ENCODE measurements at places on chromosomes 5 and 9.

DNA sequence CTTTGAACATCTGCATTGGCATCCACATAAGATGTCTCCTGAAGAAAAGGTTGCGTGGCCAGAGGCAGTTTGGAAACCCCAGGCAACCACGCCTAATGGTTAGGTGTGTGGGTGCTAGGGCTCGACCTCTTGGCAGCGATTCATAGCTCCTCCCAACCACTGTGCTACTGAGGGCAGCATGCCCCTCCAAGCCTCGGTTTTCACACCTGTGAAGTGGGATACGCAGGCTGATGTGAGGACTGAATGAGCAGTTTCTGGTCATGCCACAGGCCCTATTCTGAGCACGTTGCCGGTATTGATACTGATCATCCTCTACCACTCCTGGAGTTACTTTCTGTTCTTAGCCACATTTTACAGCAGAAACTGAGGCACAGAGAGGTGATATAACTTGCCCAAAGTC, 19.1 kb downstream of the NDST1 start:
- no peak for DNase-seq

- DNase-seq = no peak
Measured at GRCh38 chr5:16756692-16757091, 139.9 kb upstream of the RETREG1 start.

DNA sequence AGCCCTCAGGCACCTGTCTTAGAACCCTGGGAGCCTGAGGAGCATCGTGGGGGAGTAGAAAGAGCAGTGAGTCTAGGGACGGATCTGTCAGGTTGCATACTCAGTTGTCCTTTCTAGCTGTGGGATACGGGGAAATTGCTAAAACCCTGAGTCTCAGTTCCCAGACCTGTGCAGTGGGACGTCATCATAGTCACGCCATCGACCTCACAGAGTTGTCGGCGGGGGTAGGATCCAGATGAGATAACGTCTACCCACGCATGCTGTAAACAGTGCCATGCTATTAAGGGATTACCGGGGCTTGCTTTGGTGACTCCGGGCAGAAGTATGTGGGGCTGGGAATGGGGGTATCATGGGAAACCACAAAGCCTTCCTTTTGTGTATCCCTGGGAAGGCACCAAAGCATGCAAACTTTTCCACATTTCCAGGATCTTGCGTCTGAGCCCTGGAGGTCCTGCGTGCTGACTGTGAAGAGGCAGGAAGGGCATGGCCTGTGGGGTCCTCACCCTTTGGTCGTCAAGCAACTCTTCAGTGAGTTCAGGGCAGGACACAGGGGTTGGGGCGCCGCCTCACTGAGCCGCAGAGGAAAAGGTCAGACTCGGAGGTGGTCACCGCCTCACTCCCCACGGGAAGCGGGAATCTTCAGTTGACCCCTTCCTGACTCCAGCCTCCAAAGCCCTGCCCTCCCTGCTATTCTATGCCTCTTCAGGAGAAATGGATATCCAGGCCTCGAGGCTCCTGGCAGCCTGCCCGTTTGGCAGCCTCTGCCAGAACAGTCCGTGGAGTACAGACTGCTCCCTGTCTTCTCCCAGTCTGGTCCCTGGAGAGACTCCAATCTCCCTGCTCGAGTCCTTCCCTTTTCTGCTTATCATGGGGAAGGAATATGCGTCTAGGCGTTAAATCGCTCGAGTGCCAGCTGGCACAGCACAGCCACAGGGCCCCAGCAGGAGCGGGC, 186.8 kb upstream of the KLF9 start:
- peak; percentile 42 for DNase-seq

DNA sequence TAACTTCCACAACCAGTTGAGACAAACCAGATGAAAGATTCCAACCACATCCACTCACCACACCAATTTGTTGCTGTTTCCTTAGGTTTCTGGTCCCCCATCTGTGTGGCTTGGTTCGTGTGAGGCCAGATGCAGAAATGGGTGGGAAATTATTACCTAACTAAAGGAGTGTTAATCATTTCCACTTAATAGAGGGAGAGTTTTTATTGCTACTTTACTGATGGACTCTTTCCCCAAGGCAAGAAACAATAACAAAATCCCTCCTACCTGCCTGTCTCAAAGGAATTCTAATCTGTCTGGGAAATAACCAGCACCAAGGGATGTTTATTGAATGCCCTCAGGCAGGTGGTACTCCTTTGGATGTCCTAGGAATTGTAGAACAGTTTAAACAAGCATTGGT, 76.3 kb downstream of the TMEM167A start:
- no peak for DNase-seq

- DNase-seq = no peak
Measured at GRCh38 chr9:6759185-6759977, 1.6 kb downstream of the KDM4C start.

GRCh38 chr9:69141851-69142250, 32.2 kb upstream of the TJP2 start:
- no peak for DNase-seq

DNA sequence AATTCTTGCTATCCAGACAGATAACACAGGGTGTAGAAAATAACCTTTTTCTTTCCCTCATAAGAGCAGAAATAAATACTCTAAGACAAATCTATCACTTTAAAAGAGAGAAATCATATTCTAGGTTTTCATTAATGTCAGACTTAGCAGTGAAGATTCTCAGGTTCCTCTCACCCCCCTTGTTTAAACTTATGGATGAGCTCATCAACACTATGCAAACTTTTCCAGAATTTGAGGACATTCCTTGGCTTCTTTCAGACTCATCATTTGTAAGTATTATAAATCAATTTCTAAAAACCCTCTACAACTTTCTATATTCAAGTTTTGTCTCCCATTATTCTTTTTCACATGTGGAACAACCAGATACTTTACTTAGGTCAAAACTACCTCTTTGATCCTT, 374.9 kb upstream of the TRPC7 start:
- no peak for DNase-seq

- DNase-seq = no peak
Measured at GRCh38 chr9:124769549-124770358, 1.4 kb downstream of the NR6A1 start.

GRCh38 chr5:24497591-24498157, 147.1 kb downstream of the CDH10 start:
- DNase-seq = no peak

GRCh38 chr5:132526290-132526973, 16.9 kb downstream of the IL5 start:
- no peak for DNase-seq

DNA sequence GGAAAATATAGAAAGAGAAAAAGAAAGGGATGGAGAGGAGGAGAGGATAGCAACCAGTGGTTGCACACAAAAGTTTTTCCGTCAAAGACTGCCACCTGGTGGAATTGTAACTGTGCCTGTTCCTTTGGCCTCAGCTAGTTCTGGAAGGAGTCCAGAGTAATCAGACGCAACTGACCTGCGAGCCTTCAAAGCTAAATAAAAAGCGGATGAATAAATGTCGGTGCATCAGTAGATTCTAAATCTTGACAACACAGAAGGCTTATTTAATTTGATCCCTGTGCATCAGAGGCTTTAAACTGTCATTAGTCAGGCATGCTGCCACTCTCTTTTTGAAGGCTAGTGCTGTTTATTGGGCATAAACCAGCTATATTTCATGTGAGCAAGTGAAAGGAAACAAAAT, 132.9 kb upstream of the ACO1 start:
- DNase-seq = peak; percentile 52

DNA sequence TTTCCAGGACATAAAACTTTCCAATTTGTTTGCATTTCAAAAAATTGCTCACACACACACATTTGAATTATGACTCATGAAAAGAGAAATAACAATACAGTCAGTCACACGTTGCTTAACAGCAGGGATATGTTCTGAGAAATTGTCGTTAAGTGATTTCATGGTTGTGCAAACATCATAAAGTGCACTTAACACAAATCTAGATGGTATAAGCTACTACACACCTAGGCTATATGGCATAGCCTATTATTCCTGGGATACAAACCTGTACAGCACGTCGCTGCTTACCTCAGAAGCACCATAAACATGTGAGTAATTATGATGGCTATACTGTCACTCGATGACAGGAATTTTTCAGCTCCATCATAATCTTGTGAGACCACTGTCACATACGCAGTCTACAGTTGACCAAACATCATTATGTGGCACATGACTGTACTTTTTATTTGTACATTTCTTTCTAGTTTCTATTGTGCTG, 378.2 kb downstream of the ACTL7B start:
- DNase-seq = peak; percentile 28

DNA sequence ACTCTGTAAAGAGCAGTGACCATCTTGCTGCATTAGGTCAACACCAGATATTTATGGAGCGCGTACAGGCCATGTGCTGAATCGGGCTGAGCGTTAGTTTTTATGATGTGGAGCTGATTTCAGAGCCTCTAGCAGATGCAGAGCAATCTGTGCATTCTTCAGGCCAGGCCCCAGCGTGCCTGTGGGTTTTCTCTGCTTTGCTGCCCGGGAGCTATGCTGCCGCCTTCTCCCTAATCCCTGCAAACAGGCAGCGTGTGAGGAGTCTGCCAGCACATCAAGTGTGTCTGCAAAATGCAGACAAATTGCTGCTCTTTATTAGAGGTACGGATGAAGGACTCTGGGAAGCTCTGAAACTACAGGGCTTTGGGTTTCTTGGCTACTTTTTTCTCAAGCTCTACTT, 170.0 kb downstream of the NTRK2 start:
- DNase-seq = no peak

- no peak for DNase-seq
Measured at GRCh38 chr5:75510836-75511434, 494 bp downstream of the CERT1 start.

- DNase-seq = no peak
Measured at GRCh38 chr5:75566710-75567309, 44.4 kb upstream of the ANKDD1B start.

DNA sequence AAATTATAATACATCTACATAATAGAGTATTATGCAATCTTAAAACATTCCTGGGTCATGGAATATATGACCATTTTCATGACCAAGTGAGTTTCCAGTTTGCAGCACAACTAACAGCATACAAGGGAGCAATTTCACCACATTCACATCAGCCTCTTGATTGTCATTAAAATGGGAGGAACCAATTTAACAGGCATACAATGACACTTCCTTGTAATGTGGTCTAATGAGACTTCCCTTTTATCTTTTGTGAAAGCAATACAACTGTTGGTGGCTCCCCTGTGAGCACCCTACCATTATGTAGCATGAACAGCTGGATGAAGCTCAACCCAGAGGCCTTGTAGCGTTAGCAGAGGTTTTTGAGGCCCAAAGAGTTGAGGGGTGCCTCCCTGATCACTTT, 13.6 kb upstream of the TMOD1 start:
- no peak for DNase-seq

GRCh38 chr5:143248822-143249579, 154.5 kb downstream of the NR3C1 start:
- no peak for DNase-seq

- no peak for DNase-seq
Measured at GRCh38 chr9:78221425-78221824, 14.4 kb upstream of the CEP78 start.

GRCh38 chr9:78874061-78874460, 577.1 kb downstream of the PSAT1 start:
- DNase-seq = no peak

- no peak for DNase-seq
Measured at GRCh38 chr5:43038496-43038989, 1.6 kb downstream of the ANXA2R start.

GRCh38 chr9:126536131-126536530, 77.6 kb upstream of the LMX1B start:
- no peak for DNase-seq

GRCh38 chr9:136051453-136051836, 43.6 kb downstream of the NACC2 start:
- no peak for DNase-seq

- DNase-seq = no peak
Measured at GRCh38 chr9:35481347-35481975, 8.4 kb upstream of the RUSC2 start.

- DNase-seq = no peak
Measured at GRCh38 chr5:32317041-32317440, 4.3 kb upstream of the MTMR12 start.

DNA sequence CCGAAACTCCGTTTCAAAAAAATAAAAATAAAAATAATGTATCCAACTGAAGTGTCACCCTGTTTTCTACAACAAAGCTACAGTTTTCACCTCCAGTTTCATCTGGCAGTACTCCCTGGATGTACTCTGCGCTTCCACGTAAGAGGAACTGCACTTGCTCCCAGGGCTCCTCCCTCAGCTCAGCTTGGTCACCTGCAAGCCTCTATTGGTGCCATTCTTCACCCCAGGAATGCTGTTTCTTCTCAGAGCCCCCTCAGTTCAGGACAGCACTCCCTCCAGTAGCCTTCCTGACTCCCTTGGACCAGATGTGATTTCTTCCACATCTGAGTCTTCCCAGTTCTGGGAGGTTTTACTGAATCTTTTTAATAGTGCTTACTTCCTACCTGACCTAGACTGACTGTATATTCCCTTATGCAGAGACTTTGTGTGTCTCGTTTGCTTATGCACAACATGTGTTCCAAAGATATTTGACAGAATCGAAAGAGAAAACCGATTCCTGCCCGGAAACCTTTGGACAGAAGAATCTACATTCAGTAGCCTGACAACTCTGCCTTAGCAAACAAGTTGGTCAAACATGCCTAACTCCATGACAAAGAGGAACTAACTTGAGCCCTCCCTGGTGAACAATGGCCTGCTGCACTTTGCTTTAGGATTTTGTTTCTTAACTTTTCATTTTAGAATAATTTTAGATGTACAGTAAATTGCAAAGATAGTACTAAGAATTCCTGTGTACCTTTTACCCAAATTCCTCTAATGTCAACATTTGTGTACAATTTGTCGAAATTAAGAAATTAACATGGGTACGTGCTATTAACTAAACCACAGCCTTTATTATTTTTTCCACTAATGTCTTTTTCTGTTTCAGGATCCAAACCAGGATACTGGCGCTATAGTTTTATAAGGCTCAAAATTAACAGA, 814 bp downstream of the CCDC125 start:
- no peak for DNase-seq

- DNase-seq = no peak
Measured at GRCh38 chr9:129748249-129748648, 4.6 kb downstream of the PTGES start.

Measured in NCI-H2081 treated with DMSO at 0.1 percent for 48 hours (cell line).